Smooth muscle cell of the umbilical artery (primary cell): ENCODE measurements at places on chromosomes 6 and 20. TPM values are rescaled to one million over a fixed set of nuclear protein-coding genes. Genes with fewer than 3 reads are reported as not detected.

The VWA7 gene
- 0.09 TPM in 1 of 2 replicates, not detected in the other for total RNA-seq

The WFDC6 gene
- not detected in 2 replicates for total RNA-seq

The SLC17A3 gene
- total RNA-seq, result not detected in 2 replicates

The PROKR2 gene
- total RNA-seq, result not detected in 2 replicates

The FOXF2 gene
- under 0.01 TPM in 1 of 2 replicates, not detected in the other for total RNA-seq

The STMND1 gene
- total RNA-seq, result not detected in 2 replicates

The RSPO3 gene
- 0.18 and 1.2 TPM in 2 replicates for total RNA-seq

The ABHD16B gene
- total RNA-seq, result 0.09 TPM in 1 of 2 replicates, not detected in the other

The COL9A3 gene
- total RNA-seq, result 0.30 TPM in 1 of 2 replicates, not detected in the other

The GJA10 gene
- total RNA-seq, result not detected in 2 replicates

The EDN3 gene
- total RNA-seq, result not detected in 2 replicates

The DNAH8 gene
- not detected in 2 replicates for total RNA-seq

The GSTA3 gene
- not detected in 2 replicates for total RNA-seq

The LZTS3 gene
- total RNA-seq, result 3.0 and 5.2 TPM in 2 replicates

The DSN1 gene
- 6.8 and 12.6 TPM in 2 replicates for total RNA-seq

The PRPH2 gene
- 4.2 and 4.9 TPM in 2 replicates for total RNA-seq

The CGA gene
- total RNA-seq, result not detected in 2 replicates

The RAET1E gene
- total RNA-seq, result 0.14 TPM in 1 of 2 replicates, not detected in the other

The NRSN1 gene
- total RNA-seq, result not detected in 2 replicates

The MACROD2 gene
- total RNA-seq, result 1.8 and 2.6 TPM in 2 replicates

The SLC12A5 gene
- 0.30 and 1.3 TPM in 2 replicates for total RNA-seq

The SNAI1 gene
- total RNA-seq, result 0.30 and 0.69 TPM in 2 replicates

The TPBG gene
- 52.9 and 62.7 TPM in 2 replicates for total RNA-seq
